ENCODE measurements at places on chromosomes 6 and 20. TPM values are rescaled to one million over a fixed set of nuclear protein-coding genes. Genes with fewer than 3 reads are reported as not detected.

The BANF2 gene
- not detected for total RNA-seq

The RAET1E gene
- total RNA-seq: not detected

The PRND gene
- 1.1 TPM for total RNA-seq

The CD109 gene
- 1.6 TPM for total RNA-seq

The RBBP9 gene
- total RNA-seq: 28.4 TPM

The ENPP3 gene
- total RNA-seq: 0.47 TPM

The PSMG4 gene
- total RNA-seq: 28.5 TPM

The RIPPLY2 gene
- total RNA-seq: 12.9 TPM

The BCAS1 gene
- 3.0 TPM for total RNA-seq

The FLRT3 gene
- total RNA-seq: 27.5 TPM

The C6orf15 gene
- total RNA-seq: not detected

The ADISSP gene
- 18.9 TPM for total RNA-seq

The PRICKLE4 gene
- total RNA-seq: 0.62 TPM

The BRD2 gene
- total RNA-seq: 66.6 TPM

The NOTCH4 gene
- total RNA-seq: 5.0 TPM

The VSTM2L gene
- total RNA-seq: 39.6 TPM

The KCNB1 gene
- total RNA-seq: 5.8 TPM

The TCF19 gene
- 3.4 TPM for total RNA-seq

The TBCC gene
- total RNA-seq: 63.2 TPM

The TUBB1 gene
- total RNA-seq: 0.47 TPM

The GINS1 gene
- 9.7 TPM for total RNA-seq

The MEI4 gene
- total RNA-seq: 0.47 TPM

The SPAG4 gene
- total RNA-seq: 1.4 TPM

The NRN1 gene
- 17.9 TPM for total RNA-seq

The SAMHD1 gene
- total RNA-seq: 26.7 TPM

The FERMT1 gene
- total RNA-seq: 1.4 TPM

The SLC35F1 gene
- total RNA-seq: 112 TPM

The HTR1E gene
- 0.16 TPM for total RNA-seq

The SGK2 gene
- total RNA-seq: not detected

The TMEM217 gene
- total RNA-seq: 1.2 TPM

The TBXT gene
- not detected for total RNA-seq

The FOXC1 gene
- total RNA-seq: 4.8 TPM

The KHDC1 gene
- 4.1 TPM for total RNA-seq

The BPI gene
- not detected for total RNA-seq

The KCNG1 gene
- total RNA-seq: 41.3 TPM

The MYB gene
- 1.7 TPM for total RNA-seq

The BIRC7 gene
- total RNA-seq: not detected

The C6orf141 gene
- total RNA-seq: 1.2 TPM

The BFSP1 gene
- total RNA-seq: 0.31 TPM

The ANKRD60 gene
- not detected for total RNA-seq

The COL9A3 gene
- total RNA-seq: 37.1 TPM

The DEFB113 gene
- not detected for total RNA-seq

The ZNF831 gene
- under 0.01 TPM for total RNA-seq

The ACTL10 gene
- 1.1 TPM for total RNA-seq

The PRELID3B gene
- 61.3 TPM for total RNA-seq

The SMOC2 gene
- 1.2 TPM for total RNA-seq

The OPN5 gene
- not detected for total RNA-seq

The OR2B6 gene
- not detected for total RNA-seq

The PTCRA gene
- not detected for total RNA-seq

The FHL5 gene
- 1.7 TPM for total RNA-seq

The RAB32 gene
- 10.0 TPM for total RNA-seq

The NANP gene
- 9.0 TPM for total RNA-seq

The GGT7 gene
- total RNA-seq: 19.0 TPM

The SRPK1 gene
- total RNA-seq: 138 TPM

All from occipital lobe (tissue), 3 donors.